NCI-H1436 (cell line): ENCODE measurements at places on chromosomes 7 and 10.

- DNase-seq, result no peak
These were observed 149.5 kb downstream of the SFMBT2 start for GRCh38 chr10:7261351-7261750.

GRCh38 chr10:117189557-117189956 lies 7.7 kb upstream of the KCNK18 start:
- DNase-seq, result no peak

GRCh38 chr7:6178298-6179029 lies 94.0 kb downstream of the CYTH3 start:
- no peak for DNase-seq

DNA sequence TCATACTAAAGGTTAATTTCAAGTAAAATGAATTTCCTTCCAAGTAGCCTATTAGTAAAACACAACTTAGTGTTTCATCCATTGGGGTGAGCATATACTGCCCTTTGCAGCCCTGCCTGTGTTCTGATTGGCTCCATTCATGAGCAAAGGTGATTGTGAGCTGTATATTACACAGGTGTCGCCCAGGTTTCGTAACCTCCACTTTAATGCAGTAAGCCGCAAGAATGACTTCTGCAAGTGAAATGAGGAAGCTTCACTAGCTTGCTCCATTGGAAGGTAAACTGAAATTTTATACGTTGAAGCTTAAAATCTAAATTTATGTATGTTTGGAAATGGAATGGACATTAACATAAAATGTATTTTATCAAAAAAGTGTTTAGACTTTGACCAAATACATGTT lies 24.4 kb downstream of the MTURN start:
- peak; percentile 29 for DNase-seq

DNA sequence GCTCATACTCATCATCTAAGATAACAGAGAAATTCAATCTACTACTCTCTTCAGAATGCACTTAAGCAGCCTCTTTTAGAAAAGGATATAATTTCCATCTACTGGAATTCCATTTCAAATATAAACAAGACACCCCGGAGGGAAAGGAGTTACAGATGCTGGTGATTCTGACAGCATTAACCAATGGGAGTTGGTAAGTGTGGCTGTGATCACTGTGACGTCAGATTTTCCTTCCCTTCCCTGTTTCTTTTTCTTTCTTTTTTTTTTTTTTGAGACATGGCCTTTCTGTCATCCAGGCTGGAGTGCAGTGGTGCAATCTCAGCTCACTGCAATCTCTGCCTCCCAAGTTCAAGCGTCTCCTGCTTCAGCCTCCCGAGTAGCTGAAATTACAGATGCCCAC lies 106.6 kb downstream of the ACTR3B start:
- no peak for DNase-seq
